ENCODE measurements at places on chromosomes 5 and 9.

GRCh38 chr5:170817195-170817594 is 33.7 kb downstream of the GABRP start:
- H3K36me3 ChIP-seq, result no peaks in the 10 kb centered on the region
- H3K27me3 ChIP-seq, result no peaks in the 10 kb centered on the region
- no peaks in the 10 kb centered on the region for H3K4me1 ChIP-seq
- no peak overlapping the region for H3K4me3 ChIP-seq
- H3K27ac ChIP-seq, result no peak overlapping the region
- no peak for DNase-seq

DNA sequence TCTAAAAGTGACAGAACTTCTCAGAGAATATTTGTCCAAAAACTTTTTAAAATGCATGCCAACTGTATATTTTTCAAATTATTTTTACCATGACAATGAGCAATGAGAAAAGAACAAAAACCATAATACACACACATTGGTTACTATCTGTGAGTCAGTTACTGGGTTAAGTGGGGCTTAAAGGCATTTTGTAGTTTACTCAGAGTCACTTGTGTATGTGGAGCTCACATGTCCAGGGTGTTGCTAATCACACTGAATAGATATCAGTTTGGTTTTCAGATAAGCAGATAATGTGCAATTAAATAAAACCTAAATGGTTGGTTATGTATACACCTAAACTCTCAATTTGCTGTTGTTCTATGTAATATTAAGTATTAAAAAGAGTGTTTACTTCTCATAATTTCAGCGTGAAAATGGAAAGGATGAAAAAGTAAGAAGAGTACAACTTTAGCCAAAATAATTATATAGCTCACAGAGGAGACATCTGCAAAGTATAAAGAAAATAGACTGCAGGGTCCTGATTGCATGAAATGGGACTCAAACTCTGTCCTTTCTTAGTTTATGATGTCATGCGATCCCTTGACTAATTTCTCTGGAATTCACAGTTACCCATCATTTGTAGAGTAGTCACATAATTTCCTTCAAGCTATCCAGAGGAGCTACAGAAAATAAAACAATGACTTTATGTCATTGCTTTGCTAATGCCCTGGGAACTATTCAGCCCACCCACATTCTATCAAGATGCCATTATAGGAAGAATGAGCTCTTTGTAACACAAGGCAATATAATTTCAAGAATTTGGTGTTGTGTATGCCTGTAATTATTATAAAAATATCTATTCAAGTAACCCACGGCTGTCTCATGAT is 388.0 kb upstream of the ZNF608 start:
- H3K36me3 ChIP-seq, result no peaks in the 10 kb centered on the region
- H3K27ac ChIP-seq, result no peak overlapping the region
- H3K4me3 ChIP-seq, result no peak overlapping the region
- DNase-seq, result no peak
- no peaks in the 10 kb centered on the region for H3K27me3 ChIP-seq

DNA sequence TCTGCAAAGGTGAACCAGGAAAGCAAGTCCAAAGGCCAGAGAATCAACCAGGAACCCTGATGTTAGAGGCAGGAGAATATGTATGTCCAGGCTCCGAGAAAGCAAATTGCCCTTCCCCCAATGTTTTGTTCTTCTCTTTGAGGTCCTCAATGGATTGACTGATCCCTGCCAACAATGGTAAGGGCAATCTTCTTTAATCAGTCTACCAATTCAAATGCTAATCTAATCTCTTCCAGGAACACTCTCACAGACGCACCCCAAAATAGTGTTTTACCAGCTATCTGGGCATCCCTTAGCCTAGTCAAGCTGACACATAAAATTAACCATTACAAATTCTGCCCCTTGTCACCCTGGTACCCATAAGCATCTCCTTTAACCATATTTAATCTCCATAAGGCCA is 398.0 kb downstream of the RAB3C start:
- no peaks in the 10 kb centered on the region for H3K4me1 ChIP-seq
- H3K36me3 ChIP-seq, result peaks cover 48% of the 10 kb centered on the region
- H3K27ac ChIP-seq, result no peak overlapping the region
- H3K27me3 ChIP-seq, result no peaks in the 10 kb centered on the region
- no peak for DNase-seq
- H3K4me3 ChIP-seq, result no peak overlapping the region

GRCh38 chr5:17679597-17680203 is 45.4 kb downstream of the TAF11L14 start:
- H3K4me1 ChIP-seq, result no peaks in the 10 kb centered on the region
- no peak overlapping the region for H3K27ac ChIP-seq
- H3K27me3 ChIP-seq, result no peaks in the 10 kb centered on the region
- H3K36me3 ChIP-seq, result no peaks in the 10 kb centered on the region
- no peak overlapping the region for H3K4me3 ChIP-seq

GRCh38 chr9:113720495-113720894 is 155.6 kb upstream of the ZNF618 start:
- H3K36me3 ChIP-seq, result no peaks in the 10 kb centered on the region
- no peak overlapping the region for H3K27ac ChIP-seq
- H3K27me3 ChIP-seq, result peaks cover 22% of the 10 kb centered on the region

GRCh38 chr5:100444961-100445360 is 90.2 kb upstream of the FAM174A start:
- H3K4me3 ChIP-seq, result no peak overlapping the region
- H3K27me3 ChIP-seq, result no peaks in the 10 kb centered on the region
- H3K27ac ChIP-seq, result no peak overlapping the region
- no peaks in the 10 kb centered on the region for H3K36me3 ChIP-seq

- no peak for DNase-seq
- no peaks in the 10 kb centered on the region for H3K36me3 ChIP-seq
- H3K27ac ChIP-seq, result no peak overlapping the region
- no peak overlapping the region for H3K4me3 ChIP-seq
- H3K27me3 ChIP-seq, result no peaks in the 10 kb centered on the region
- no peaks in the 10 kb centered on the region for H3K4me1 ChIP-seq
Observed at GRCh38 chr5:19928562-19929421, 59.2 kb downstream of the CDH18 start.
